Hair follicle dermal papilla cell (primary cell): ENCODE measurements at places on chromosomes 6 and 20. TPM values are rescaled to one million over a fixed set of nuclear protein-coding genes. Genes with fewer than 3 reads are reported as not detected.

ARMC12 gene
- total RNA-seq = 0.12 and 0.16 TPM in 2 replicates

CCN2 gene
- total RNA-seq = 95.8 and 100 TPM in 2 replicates

DBNDD2 gene
- total RNA-seq = 3.9 and 10.2 TPM in 2 replicates

SYNDIG1 gene
- 1.8 and 3.2 TPM in 2 replicates for total RNA-seq

PAK5 gene
- under 0.01 TPM in 1 of 2 replicates, not detected in the other for total RNA-seq

TREML2 gene
- not detected in 2 replicates for total RNA-seq

YTHDF1 gene
- 27.7 and 32.0 TPM in 2 replicates for total RNA-seq

ORC3 gene
- total RNA-seq = 25.0 and 29.0 TPM in 2 replicates

RAET1G gene
- 1.3 and 1.9 TPM in 2 replicates for total RNA-seq

ABT1 gene
- total RNA-seq = 14.6 and 16.4 TPM in 2 replicates

POU5F1 gene
- total RNA-seq = 0.61 TPM in 1 of 2 replicates, not detected in the other

POM121L2 gene
- total RNA-seq = not detected in 2 replicates

SLC17A1 gene
- total RNA-seq = not detected in 2 replicates

PCK1 gene
- total RNA-seq = not detected in 2 replicates

IL17F gene
- not detected in 2 replicates for total RNA-seq

LAMA2 gene
- total RNA-seq = 114 and 134 TPM in 2 replicates

SAPCD1 gene
- 0.61 TPM in 1 of 2 replicates, not detected in the other for total RNA-seq

NKAIN4 gene
- total RNA-seq = 0.61 TPM in 1 of 2 replicates, not detected in the other

FAM83C gene
- total RNA-seq = under 0.01 TPM in 1 of 2 replicates, not detected in the other

BPIFB2 gene
- total RNA-seq = not detected in 2 replicates

TNFAIP3 gene
- 3.0 and 7.6 TPM in 2 replicates for total RNA-seq

CTCFL gene
- not detected in 2 replicates for total RNA-seq

RSPH4A gene
- total RNA-seq = 0.65 and 0.97 TPM in 2 replicates

KLHDC3 gene
- total RNA-seq = 111 and 112 TPM in 2 replicates

RGS17 gene
- total RNA-seq = 2.3 and 2.6 TPM in 2 replicates

BEND3 gene
- 3.0 and 3.9 TPM in 2 replicates for total RNA-seq

COL9A1 gene
- not detected in 2 replicates for total RNA-seq

CGAS gene
- 6.0 and 7.3 TPM in 2 replicates for total RNA-seq

DACT2 gene
- total RNA-seq = not detected in 2 replicates

ADGRF4 gene
- not detected in 2 replicates for total RNA-seq

OXT gene
- total RNA-seq = not detected in 2 replicates

SPDEF gene
- total RNA-seq = under 0.01 TPM in 1 of 2 replicates, not detected in the other

TGM3 gene
- total RNA-seq = not detected in 2 replicates

KIFC1 gene
- 2.9 TPM in 2 replicates for total RNA-seq

RGS19 gene
- total RNA-seq = 12.7 and 14.5 TPM in 2 replicates

KCNK16 gene
- total RNA-seq = not detected in 2 replicates

HLA-DQB1 gene
- 0.12 and 0.16 TPM in 2 replicates for total RNA-seq

CD40 gene
- 9.1 and 10.5 TPM in 2 replicates for total RNA-seq

HEY2 gene
- total RNA-seq = 2.2 and 2.3 TPM in 2 replicates
